ENCODE measurements at places on chromosomes 5 and 9. TPM values are rescaled to one million over a fixed set of nuclear protein-coding genes. Genes with fewer than 3 reads are reported as not detected.

The SGCD gene
- 7.8 TPM for total RNA-seq

The FAM114A2 gene
- total RNA-seq = 23.5 TPM

The PCDHA1 gene
- total RNA-seq = 9.1 TPM

The RANBP17 gene
- 95.5 TPM for total RNA-seq

The SPATA31A3 gene
- total RNA-seq = not detected

The NUTM2F gene
- total RNA-seq = not detected

The SPAG8 gene
- total RNA-seq = 4.1 TPM

The ADCY2 gene
- total RNA-seq = 23.2 TPM

The LRRC14B gene
- total RNA-seq = 0.31 TPM

The SPATA31E1 gene
- total RNA-seq = not detected

The CDH12 gene
- total RNA-seq = 36.6 TPM

The PDCD1LG2 gene
- total RNA-seq = 0.63 TPM

The MTX3 gene
- 24.4 TPM for total RNA-seq

The ARSI gene
- not detected for total RNA-seq

Measured in parietal lobe (tissue), 2 donors.